Inflammatory macrophage treated with lipopolysaccharide for 4 hours (primary cell): ENCODE measurements at places on chromosomes 1 and 21.

- no peak for DNase-seq
Measured at GRCh38 chr1:1616838-1617237, 1.5 kb downstream of the MIB2 start.

- DNase-seq: peak; percentile 82
Measured at GRCh38 chr1:220274251-220274855, 2.1 kb upstream of the RAB3GAP2 start.

GRCh38 chr1:246110343-246111219, 396.5 kb downstream of the SMYD3 start:
- no peak for DNase-seq

DNA sequence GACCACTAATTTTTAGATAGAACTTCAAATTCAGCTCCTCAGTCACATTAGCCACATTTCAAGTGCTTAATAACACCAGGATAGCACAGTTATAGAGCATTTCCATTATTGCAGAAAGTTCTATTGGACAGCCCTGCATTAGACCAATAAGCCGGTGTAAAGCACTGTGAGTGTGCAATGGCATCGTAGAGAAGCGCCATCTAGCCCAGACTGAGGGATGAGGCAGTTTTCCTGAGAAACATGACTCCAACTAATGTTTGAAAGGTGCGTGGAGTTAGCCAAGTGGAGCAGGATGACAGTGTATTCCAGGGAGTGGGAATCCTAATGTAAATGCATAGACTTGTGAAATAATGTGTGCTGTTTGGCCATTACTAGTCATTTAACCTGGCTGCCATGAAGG, 7.7 kb downstream of the RPE65 start:
- DNase-seq: no peak

GRCh38 chr1:77175230-77175844, 43.9 kb downstream of the PIGK start:
- no peak for DNase-seq

- no peak for DNase-seq
Measured at GRCh38 chr1:90724926-90725656, 8.0 kb upstream of the BARHL2 start.

DNA sequence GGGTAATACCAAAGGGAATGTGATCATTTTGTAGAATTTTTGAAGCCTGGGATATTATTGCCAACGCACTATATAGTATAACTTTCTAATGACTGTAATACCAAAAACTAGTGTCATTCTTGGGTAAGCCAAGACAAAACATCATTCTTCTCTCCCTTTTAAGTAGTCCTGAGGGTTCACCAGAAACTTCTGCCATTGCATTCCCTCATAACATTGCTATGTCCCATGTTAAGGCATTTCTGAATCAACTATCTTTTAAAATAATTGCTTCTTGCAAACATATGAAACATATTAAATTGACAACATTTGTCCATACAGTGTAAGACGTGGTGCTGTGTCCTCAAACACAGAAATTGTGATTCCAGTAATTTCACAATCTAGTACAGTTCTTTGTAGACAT, 29.9 kb upstream of the C1orf21 start:
- DNase-seq: no peak

DNA sequence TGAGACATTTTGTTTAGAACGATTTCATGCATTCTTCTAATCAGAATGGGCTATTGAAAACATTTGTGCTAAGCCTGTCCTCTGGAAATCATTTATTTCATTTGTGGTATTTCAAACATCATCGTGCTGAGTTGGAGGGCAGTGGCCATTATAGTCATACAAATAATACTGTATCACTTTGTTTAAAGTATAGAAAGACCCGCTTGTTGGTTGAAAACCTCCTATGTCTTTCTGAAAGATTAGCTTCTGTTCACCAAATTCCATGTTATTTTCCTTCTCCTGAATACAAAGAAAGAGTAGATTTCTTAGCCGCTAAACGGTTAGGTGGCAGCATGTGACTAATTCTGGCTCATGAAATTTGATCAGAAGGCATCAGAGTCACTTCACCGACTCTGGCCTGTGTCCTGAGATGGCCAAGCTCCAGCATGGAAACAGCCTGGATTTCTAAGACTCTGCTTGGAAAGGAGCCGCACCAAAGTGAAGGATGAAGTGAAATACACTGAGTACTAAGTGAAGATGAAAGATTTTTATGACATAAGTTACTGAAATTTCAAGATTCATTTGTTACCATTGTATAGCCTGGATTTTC, 355.1 kb downstream of the USP25 start:
- DNase-seq: no peak

GRCh38 chr1:91065337-91065736, 43.5 kb upstream of the ZNF644 start:
- DNase-seq: no peak

- DNase-seq: no peak
Measured at GRCh38 chr1:202316186-202316585, 25.6 kb downstream of the UBE2T start.

- peak; percentile 40 for DNase-seq
Measured at GRCh38 chr1:8422510-8423268, 104.8 kb downstream of the SLC45A1 start.

GRCh38 chr1:93033029-93033428, 46.1 kb upstream of the MTF2 start:
- no peak for DNase-seq

GRCh38 chr1:154820646-154821045, 49.4 kb downstream of the KCNN3 start:
- no peak for DNase-seq

GRCh38 chr21:42194863-42195262, 24.1 kb upstream of the ABCG1 start:
- no peak for DNase-seq

- no peak for DNase-seq
Measured at GRCh38 chr1:187696073-187696472, 867.3 kb downstream of the PLA2G4A start.

DNA sequence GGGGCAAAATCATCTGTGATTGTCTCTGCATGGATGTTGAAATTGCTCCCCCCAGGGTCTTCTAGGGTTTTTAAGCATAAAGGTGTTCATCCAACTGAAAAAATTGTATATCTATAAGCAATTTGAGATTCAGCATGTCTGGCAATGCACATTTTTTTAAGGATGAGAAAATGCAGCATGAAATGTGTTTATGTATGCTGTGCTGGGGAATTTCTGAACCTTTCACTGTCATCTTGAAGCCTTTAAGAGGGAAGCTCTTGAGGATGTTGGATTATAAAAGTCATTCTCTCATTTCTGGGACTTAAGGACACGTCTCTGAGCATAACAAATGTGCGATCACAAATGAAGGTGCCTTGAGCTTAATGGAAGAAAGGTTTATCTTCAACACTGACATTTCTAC, 9.4 kb downstream of the OVAAL start:
- no peak for DNase-seq

DNA sequence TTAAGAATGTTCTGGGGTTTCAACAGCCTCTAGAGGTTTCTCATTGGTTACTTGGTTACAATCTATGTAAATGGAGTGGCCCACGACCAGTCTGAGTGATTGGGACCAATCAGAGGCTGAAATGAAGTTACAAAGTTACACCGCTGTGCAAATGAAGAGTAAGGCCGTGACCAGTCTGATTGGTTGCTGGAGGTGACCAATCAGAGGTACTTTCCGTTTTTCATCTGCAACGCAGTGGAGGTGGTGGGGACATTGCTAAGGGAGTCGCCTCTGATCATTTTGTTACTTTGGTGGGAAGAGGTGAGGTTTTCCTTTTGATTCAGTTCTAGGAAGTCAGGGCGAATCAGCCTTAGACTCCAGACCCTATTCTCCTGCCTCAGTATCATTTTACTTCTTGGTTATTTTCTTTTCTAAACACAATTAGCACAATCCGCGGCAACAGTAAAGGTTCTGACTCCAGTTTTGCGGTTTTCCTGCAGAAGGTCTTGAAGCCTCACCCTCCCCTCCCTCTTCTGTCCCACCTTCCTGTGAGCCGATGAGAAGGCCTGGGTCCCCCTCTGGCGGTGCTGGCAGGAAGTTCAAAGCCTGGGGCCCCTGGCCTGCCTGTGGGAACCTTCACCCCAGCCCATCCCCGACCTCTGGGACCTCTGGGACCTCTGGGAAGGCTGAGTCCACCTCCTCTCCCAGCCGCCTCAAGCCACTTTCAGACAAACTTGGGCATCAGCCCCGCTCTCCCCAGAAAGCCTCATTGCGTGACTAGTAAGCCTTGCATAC, 38.7 kb upstream of the TTC34 start:
- DNase-seq: no peak

DNA sequence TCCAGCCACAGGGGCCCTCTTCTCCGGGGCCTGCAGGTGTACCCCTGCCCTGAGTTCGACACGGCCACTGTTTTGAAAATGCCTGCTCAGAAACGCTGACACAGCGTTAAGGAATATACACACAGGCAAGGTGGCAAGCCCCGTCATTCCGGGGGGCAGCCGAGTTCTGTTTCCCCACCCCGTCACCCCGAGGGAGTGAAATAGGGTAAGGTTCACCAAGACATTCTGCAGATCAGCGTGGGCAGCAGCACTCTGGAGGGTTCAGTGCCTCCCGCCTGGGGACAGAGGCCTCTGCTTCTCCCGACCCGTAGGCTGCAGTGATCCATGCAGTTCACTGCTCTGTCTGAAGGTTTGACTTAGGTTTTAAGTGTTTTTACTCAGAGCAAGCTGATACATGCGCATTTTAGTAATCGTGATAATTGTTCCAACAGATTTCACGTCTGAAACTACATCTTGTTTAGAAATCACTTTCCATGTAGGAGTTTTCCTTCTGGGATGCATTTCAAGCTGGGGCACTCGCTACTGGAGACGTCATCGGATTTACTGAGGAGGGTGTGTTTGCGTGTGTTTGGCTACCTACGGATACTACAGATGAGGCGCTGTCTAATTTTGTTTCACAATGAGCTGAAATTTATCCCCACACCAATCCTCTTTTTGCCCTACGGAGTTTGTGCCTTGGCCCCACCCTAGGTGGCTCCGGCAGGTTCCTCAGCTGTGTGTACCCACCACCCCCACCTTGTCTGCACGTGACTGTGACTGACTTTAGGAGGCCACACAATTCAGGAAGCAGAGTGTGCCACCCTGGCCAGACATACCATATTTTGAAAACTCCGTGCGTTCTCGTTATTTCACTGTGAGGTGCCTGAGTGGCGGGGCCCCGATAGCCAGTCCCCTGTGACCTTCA, 63.5 kb downstream of the AGPAT3 start:
- no peak for DNase-seq

DNA sequence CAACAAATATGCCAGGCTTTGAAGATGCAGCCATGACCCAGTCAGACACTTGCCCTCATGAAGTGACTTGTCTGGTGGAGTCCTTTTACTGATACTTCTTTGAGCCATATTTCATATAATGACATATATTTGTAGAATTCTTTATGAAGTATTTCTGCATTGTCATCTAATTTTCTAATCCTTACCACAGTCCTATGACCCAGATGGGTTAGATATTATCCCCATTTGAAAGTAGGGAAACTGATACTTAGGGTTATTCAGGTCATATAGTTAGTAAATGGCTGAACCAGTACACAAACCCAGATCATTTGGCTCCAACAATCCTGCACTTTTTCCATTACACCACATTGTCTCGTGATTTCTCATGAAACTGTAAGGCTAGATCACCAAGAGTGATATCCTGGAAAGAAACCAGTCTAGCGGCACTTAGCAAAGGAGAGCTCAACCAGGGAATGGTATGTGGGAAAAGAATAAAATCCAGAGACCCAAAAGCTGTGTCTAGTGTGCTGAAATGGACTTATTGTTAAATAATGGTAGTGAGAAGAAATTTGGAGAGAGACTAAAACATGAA, 49.6 kb downstream of the ZFYVE9 start:
- DNase-seq: no peak

GRCh38 chr1:51324251-51325010, 5.9 kb downstream of the TTC39A start:
- DNase-seq: no peak

DNA sequence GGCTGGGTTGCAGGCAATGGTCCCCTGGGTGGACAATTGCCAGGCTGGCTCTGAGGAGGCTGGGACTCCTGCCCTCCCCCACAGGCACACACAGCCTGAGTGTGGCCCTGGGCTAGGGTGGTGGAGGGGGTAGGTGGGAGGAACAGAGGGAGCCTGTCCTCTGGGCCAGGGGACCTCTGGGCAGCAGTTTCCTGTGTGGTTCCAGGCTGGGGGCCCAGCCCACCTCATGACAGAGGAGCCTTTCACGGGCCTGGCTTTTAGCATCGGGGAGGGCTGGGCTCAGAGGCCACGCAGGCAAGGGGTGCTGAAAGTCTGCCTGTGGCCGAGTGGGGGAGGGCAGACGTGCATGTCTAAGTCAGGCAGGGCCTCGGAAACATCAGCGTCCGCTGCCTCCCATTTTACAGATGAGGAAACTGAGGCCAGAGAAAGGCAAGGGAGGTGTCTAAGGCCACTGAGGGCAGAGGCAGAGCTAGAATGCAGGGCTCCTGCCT, 7.0 kb downstream of the EXTL1 start:
- DNase-seq: no peak

GRCh38 chr21:16454399-16454798, 724.6 kb downstream of the USP25 start:
- DNase-seq: no peak

DNA sequence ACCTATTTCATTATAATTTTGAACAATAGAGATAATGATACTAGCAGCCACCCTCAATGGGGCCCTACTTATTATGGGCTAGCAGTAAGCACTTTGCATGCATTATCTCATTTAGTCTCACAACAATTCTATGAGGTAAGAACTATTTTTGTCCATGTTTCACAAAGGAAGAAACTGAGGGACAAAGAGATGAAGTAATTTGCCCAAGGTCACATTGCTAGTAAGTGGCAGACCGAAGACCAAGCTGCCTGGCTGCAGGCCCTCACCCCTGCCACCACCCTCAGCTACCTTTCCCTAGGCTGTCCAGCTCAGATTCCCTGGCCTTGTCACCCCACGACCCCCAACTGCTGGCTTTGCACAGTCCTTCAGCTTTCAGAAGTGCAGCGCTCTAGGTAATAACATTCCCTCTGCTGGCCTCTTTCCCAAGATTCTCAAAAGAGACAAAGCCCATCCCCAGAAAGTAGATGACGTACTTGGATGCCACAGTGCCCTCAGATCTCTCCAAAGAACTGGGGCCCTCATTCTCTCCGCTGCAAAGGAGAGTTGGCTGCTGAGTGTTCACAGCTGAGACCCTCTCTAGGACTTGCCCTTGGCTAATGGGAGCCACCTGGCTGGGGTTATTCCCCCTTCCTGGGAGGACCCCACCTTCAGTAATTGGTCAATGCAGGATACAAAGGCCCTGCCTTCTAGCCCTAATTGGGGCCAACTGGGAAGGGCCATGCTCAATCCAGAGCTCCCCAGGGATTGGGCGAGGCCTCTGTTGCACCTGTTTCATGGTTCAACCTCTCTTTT, 39.5 kb downstream of the IRF2BP2 start:
- no peak for DNase-seq

- no peak for DNase-seq
Measured at GRCh38 chr1:113870778-113871177, 734 bp downstream of the PTPN22 start.

DNA sequence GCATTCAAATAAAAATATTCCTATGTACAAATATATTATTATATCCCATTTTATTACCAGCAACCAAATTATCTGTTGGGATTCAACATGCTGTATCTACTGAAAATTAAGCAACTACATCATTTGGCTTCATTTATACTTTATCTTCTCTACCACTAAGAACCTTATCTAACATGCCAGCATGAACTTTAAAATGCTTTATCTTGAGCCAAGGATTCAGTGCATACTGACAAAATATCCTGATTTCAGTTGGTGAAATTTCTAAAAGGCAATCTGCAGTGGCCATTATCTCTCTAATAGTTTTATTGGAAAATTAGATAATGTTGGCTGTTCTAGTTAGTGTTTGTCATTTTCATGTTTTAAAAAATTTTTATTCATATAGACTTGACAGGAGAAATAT, 1149.9 kb downstream of the KCNT2 start:
- DNase-seq: no peak
